ENCODE measurements at places on chromosomes 7 and 10. TPM values are rescaled to one million over a fixed set of nuclear protein-coding genes. Genes with fewer than 3 reads are reported as not detected.

Gene GIMAP2
- 18.1 TPM for total RNA-seq

Gene MSMB
- not detected for total RNA-seq

DNA sequence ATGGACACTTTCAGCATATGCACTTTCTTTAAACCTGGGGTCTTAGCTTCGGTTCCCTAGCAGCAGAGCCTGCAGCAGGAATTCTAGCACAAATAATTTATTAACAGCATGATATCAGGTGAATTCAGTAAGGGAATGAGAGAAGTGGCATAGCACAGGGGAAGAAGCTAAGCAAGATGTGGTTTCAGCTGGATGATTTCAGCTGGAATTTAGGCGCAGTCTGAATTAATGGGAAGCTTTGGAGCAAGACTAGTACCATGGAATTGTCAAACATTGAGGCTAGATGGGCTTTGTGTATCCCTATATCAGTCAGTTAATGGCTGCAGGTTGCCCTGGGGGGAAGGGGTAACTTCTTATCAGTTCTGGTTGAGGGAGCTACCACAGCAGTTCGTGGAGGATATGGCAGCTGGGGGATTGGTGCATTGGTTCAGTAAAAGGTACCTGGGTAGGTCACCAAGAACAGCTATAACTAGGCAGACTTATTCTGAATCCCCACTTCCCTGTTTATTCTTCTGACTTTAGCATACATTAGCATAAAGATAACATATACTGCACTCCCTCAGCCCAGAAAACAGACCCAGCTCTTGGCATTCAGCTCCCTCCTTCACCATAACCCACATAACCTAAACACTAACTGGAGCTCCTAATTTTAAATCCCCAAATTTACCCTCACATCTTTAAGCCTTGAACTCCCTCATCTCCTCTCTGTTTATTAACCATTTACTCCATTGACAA is 46.8 kb upstream of the NAMPT start:
- DNase-seq = no peak

- DNase-seq = peak; percentile 55
Observed at GRCh38 chr7:117127585-117128168, 174.4 kb downstream of the ST7 start.

Gene CPA5
- not detected for total RNA-seq

GRCh38 chr10:90665905-90666662 is 191.8 kb downstream of the HTR7 start:
- DNase-seq = no peak

Gene GDF10
- total RNA-seq = not detected

Data from B cell (primary cell).